ENCODE measurements at places on chromosomes 16 and 17.

- no peak for DNase-seq
These were observed 1.3 kb upstream of the CDK5R1 start for GRCh38 chr17:32485261-32486110.

GRCh38 chr17:6603744-6604325, 36.7 kb downstream of the KIAA0753 start:
- no peak for DNase-seq

GRCh38 chr17:43755389-43755875, 3.2 kb downstream of the SOST start:
- no peak for DNase-seq

DNA sequence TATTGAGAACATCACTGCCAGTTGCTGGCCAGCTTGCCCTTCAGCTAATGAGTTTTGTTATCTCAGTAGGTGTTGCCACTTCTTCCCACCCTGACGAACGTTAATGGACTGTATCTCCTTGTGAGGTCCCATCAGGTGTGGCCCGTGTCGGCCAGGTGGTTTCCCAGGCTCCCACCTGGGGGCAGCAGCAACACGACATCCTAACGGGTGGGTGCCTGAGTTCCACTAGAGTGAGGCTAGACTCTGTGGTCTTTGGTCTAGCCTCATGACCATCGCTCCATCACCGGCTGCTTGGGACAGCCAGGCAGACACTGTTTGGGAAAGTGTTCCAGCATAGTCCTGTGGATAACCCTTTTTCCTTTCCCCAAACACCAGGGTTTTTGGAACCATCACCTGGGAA, 45.6 kb upstream of the LCMT1 start:
- DNase-seq: no peak

DNA sequence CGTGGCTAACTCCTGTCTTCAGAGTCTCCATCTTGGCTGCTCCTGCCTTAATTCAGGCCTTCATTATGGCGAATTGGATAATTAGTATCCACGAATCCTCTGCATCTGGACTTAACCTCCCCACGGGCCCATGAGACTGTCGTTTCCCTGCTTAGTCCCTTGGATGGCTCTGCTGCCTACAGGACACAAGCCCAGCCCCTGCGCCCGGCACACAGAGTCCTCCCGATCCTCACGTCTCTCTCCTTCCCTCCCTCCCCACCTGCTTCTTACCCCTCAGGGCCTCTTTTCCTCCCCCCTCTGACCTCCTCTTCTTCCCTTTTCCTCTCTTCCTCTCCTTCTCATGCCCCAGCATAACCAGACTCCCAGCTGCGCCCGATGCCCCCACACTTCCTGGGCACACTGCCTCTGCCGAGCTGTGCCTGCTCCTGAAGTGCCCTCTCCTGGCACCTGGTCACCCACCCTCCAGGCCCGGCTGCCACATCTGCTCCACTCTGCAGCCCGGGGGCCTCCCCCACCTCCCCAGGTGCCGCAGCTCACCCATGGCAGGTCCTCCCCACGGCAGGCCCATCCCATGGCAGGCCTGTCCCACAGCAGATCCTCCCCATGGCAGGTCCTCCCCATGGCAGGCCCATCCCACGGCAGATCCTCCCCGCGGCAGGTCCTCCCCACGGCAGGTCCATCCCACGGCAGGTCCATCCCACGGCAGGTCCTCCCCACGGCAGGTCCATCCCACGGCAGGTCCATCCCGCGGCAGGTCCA, 45.9 kb downstream of the RPH3AL start:
- no peak for DNase-seq

DNA sequence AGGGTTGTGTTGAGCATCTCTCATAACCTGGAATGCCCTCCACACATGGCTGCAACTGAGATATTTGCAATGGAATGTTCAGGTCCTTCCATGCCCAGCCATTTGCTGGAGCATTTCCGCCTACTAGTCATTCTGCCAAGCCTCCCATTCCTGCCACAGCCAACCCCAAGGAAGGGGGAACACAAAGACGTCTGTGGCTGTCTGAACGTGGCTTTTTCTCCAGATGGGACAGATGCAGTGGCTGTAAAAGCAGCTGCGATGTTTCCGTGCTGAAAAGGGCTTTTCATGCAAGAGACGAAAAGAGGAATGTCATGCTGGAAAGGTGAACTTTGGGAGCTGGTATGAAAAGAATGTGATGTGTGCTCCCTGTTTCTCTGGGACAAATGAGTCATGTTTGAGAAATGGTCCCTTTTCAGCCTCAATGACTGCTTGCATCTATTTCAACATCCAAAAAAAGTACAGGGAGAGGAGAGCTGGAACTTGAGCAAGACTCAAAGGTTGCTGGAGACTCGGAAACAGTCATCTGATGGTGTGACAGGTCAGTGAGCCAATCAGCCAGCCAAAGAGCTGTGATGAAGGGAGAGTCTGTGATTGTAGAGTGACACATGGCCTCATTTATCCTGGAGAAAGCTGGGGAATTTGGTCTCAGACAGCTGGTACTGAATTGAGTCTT, 208.9 kb downstream of the SHISA9 start:
- DNase-seq: peak; percentile 100

DNA sequence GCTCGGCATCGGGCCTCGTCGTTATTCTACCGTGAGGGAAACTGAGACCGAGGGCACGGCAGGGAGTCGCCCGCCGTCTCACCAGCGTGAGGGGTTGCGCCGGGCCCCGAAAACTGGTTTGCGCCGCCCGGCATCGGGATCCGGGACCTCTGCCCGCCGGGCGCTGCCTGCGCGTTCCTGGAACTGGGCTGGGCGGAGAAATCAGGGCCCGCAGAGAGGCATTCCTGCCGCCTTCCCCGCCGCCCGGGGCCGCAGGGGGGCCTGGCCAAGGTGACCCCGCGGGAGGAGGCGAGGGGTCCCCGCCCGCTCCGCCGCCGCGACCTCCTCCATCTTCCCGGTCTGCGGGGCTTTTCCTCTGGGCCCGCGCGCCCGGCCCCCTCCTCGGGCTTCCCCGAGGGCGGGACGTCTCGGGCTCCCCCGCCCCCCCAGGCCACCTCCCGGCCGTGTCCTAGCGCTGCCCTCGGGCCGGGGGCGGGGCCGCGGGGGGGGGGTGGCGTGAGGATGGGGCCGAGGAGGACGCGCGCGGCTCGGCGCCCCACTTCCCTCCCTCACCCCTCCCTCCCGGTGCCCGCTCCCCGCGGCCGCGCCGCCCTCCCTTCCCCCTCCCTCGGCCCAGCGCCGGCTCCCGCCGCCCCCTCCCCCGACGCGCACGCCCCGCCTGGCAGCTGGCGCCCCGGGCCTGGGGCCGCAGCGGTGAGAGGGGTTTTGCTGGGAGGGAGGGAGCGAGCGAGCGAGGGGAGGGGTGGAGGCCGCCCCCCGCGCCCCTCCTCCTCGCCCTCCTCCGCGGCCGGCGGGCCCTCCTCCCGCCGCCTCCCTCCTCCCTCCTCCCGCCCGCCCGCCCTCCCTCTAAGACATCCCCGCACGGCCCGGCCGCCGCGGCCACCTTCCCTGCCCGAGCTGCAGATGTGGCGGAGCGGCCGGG, at the start of gene GLIS2:
GLIS2 (plus strand) TSS at position 882 of the 922 bp plus-strand sequence. CDS start 16,214 bp downstream, outside the sequence.
- DNase-seq: no peak

DNA sequence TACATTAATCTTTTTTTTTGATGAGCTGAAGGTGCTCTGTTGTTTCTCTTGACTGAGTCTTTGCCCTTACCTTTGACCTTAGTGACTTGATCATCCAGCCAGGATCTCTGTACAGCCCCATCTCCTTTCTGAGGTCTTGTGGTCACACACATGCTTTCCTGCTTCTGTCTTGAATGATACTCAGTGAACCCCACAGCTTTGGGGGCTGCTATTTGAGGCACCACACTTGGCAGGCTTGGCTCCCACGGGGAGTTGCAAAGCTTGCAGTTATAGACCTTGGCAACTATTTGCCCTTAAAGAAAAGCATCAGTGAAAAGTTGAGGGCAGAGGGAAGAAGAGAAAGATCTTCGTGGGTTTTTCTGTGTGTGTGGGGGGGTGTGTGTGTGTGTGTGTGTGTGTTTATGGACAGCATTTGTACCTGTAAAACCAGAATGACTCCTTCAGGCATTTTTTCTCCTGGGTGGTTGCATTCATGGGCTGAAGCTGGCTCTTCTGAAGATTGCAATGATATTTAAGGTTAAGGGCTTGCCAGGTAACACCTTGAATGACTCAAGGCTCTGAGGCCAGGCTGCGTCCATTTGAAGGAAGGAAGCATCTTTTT, 101.6 kb downstream of the MSI2 start:
- DNase-seq: peak; percentile 77

- no peak for DNase-seq
These were observed 1.3 kb upstream of the TBX4 start for GRCh38 chr17:61450641-61451537.

- DNase-seq: no peak
These were observed at the start of gene C1QTNF1 for GRCh38 chr17:79023886-79024771. Gene C1QTNF1 (plus strand): TSS chr17:79024169. CDS start chr17:79043969, 19,800 bp downstream.

GRCh38 chr16:69260019-69260418, 51.1 kb upstream of the VPS4A start:
- no peak for DNase-seq

GRCh38 chr16:54173490-54173889, 113.1 kb downstream of the IRX3 start:
- no peak for DNase-seq

- no peak for DNase-seq
These were observed 47.7 kb downstream of the ZFHX3 start for GRCh38 chr16:73000020-73000906.

DNA sequence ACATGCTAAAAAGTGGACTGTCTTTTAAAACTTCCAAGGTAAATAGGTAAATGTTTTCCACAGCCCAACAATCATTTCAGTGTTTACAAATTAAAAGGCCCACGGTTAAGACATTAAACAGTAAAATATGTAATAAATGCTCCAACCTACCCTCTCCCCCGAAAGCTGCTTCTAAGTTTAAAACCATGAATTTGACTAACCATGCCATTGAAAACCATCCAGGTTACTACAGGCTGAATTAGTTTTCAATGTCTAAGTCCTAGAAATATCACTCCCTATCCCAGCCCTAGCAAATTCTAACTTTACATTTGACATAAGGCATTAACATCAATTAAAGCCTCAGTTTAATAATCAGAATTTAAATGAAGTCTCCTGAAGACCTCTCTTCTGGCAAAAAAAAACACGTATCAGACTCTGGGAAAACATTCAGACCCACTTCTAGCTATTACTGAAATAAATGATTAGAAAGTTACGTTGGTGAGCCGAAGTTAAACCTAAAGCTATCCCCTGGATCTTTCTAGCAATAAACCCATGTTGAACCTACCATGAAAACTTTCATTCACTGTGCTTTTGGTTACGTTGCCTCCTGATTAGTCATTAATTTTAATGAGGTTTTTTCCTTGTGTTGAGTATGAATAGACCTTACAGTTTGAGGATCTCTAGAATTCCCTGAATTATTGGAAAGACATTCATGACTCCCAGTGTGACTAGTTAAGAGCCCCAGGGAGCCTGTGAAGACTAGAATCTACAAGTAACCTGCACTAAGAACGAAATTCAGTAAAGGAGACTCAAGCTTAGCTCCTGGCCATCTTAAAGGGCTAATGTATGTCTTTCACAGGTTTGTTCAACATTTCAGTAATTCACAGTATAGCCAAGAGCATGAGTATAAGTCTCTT, 1.7 kb upstream of the POLG2 start:
- DNase-seq: no peak

DNA sequence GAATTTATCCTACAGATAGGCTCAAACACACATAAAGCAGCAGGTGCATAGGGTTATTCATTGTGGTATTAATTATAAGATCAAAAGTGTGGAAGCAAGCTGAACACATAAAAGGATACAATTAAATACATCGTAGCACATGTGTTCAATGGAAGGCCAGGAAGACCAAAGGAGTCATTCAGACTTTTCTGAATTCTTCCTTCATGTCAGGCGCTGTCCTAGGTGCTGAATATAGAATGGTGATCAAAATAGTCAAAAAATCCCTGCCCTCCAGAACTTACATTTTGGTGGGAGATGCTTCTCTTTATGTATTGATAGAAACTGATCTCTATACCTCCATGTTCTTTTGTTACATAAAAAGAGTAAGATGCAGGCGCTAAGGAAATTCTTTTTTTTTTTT, 439.0 kb upstream of the ASIC2 start:
- no peak for DNase-seq
